ENCODE measurements at places on chromosomes 5 and 9.

GRCh38 chr5:67082941-67083340 is 113.7 kb downstream of the CD180 start:
- no peak for DNase-seq

DNA sequence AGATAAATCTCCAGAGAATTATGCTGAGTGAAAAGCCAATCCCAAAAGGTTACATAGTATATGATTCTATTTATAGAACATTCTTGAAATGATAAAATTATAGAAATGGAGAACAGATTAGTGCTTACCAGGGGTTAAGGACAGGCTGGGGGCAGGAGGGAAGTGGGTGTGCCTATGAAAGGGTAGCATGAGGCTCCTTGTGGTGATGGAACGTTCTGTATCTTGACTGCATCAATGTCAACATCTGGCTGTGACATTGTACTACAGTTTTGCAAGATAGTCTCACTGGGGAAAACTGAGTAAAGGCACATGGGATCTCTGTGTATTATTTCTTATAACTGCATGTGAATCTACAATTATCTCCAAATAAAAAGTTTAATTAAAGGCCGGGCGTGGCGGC is 22.3 kb downstream of the ORM2 start:
- DNase-seq = no peak

GRCh38 chr5:135322271-135322670 is 76.8 kb downstream of the MACROH2A1 start:
- no peak for DNase-seq

GRCh38 chr5:172700365-172701290 is 59.6 kb downstream of the NEURL1B start:
- no peak for DNase-seq

GRCh38 chr9:27963836-27964235 is 390.6 kb upstream of the C9orf72 start:
- DNase-seq = no peak

- DNase-seq = no peak
Measured at GRCh38 chr9:128049843-128050242, 17.3 kb downstream of the NAIF1 start.

- DNase-seq = no peak
Measured at GRCh38 chr5:57776035-57776434, 293.4 kb upstream of the ACTBL2 start.

DNA sequence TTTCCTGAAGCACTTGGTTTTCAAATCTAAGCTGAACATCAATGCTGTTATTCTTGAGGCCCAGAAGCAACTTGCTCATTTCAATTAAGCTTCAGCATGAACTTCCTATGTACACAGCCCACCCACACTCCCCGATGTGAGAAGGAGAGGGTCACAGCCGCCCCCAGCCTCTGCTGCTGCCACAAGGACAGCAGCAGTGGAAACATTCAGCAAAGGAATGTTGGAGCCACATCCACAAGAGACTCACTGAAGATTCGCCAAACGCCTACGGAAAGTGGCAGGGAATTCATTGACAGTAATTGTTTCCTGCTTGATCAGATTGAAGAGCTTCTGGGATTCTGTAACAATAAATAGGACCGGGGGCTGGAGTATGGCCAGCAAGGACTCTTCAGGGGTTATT is 2.9 kb downstream of the TGFBI start:
- DNase-seq = no peak

DNA sequence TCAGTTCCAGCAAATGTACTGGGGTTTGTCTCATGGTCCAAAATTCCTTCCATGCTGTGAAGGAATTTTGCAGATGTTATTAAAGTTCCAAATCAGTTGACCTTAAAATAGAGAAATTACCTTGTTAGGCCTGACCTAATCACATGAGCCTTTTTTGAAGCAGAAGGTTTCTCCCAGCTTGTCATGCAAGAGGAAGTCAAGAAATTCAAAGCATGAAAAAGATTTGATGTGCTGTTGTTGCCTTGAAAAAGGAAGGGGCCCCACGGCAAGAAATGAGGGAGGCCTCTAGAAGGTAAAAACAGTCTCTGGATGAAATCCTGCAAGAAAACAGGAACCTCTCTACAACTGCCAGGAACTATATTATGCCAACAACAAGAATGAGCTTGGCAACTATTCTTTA is 24.2 kb upstream of the HAPLN1 start:
- DNase-seq = no peak

- no peak for DNase-seq
Measured at GRCh38 chr9:87503430-87503829, 5.8 kb downstream of the DAPK1 start.

DNA sequence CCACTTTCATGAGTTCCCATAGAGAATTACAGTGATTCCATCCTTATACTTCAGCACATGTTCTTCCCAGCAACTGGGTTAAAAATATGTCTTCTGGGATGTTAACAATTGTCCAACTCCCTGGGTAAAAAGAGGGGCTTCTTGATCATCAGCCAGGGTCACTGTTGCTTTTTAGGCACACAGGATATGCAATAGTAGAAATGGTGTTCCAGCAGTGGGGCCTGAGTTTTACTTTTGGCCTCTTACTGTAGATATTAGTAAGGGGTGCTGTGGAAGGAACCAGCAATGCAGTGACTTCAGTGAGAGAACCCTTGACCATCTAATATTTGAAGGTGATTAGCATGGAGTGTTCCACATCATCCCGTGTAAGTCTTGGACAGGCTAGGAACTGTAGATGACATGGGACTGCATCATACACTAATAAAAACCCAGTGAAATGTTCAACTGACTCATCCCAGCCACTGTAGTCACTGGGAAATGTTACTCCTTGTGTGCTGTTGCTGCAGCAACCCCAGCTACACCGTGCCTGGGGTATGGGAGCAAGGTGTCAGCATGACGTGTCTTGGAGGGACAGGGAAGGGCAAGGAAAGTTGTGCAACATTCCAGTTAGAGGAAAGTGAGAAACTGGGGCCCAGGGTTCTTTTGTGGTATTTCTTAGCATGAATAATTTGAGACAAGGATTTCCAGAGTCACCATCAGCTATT is 610.9 kb downstream of the RAB3C start:
- DNase-seq = no peak

DNA sequence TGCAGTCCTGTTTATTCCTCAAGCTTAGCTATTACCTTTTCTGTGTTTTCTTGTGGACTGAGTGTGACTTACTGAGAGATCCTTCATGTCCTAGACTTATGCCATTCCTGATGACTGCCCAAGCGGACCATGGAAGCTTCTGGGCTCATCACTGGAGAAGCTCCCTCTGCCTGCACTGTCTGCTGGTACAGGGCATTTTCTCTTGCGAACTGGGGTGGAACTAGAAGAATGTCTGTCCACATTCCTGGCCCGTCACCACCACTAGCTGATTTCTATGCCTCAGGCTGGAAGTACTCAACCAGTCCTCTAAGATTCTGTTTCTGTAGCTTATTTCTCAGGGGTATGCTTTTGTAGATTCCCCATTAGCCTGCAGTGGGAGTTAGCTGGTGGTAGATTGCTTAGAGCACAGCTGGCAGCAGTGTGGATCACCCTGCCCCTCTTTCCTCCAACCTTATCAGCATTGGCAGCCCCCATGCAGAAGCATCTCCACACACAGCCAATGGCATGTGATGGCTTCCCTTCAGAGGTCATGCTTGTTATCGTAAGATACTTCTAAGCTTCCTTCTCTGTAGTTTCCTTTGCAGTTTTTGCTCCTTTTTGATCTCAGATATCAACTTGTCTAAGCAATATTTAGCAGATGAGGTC is 12.4 kb downstream of the SLC36A1 start:
- DNase-seq = no peak

DNA sequence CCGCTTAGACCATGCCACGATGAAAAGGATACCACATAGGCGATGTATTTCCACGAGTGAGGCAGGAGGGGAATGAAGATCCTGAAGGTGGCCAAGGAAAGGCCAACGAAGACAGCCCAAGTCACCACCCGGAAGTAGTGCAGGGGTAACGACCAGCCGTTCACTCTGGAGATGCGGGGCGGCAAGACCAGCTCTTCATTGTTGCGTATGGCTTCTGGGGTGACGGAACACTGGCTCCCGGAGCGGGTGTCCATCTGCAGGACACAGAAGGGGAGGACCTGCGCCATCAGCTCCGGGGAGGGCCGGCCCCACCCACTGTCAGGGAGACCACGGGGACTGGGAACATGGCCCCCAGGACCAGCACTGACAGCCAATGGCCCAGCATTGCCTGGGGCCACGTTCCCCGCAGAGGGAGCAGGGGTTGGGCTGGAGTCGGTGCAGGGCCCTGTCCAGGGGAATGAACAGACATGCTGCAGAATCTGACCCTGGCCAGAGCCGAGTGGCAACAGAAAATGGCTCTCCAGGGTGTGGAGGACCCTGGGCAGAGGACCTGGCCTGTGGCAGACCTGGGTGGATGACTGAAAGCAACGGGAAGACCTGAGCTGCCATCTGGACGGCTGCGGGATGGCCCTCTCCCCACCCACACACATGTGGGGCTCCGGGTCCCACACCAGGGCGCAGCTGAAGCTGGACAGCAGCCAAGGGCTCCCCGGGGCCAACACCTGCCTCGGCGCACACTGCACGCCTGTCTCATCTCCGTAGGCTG is 17.7 kb downstream of the ZDHHC11B start:
- DNase-seq = no peak

- no peak for DNase-seq
Measured at GRCh38 chr9:99172124-99173091, 49.3 kb downstream of the ALG2 start.

DNA sequence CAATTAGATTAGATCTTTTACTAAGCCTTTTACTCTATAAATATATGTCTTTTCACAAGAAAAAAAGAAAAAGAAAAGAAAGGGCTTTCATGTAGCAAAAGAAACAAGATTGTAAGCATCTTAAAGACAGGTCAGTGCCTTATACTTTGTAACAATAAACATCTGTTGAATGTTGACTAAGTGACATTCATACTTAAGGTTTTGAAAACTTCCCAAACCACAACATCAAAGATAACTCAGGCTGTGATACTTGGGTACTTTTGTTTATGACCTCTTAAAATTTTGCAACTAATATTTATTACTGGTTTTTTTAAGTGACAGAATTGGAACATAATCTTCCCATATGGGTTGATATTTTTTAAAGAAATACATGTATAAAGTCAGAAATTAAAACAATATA is 7.4 kb downstream of the GRAMD2B start:
- DNase-seq = no peak

- DNase-seq = no peak
Measured at GRCh38 chr5:166980666-166981065, 1310.8 kb upstream of the WWC1 start.

- no peak for DNase-seq
Measured at GRCh38 chr9:7974335-7974960, 174.9 kb upstream of the DMAC1 start.

DNA sequence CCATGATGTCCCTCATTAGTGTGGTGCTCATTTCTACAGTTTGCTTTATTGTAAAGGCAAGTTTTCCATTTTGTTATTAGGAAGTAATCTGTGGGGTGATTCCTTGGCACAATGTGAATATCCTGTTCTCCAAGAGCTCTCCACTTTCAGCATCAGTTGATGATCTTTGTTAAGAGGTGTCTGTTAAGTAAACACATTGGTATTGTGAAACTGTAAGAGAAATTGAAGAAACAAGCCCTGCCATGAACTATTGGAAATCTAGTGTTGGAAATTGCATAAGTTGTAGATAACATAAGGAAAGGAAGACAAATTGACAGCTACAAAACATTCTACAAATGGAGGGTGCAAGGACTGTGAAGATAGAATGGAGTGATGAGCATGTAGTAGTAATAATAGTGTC is 17.2 kb downstream of the RNF14 start:
- DNase-seq = no peak

DNA sequence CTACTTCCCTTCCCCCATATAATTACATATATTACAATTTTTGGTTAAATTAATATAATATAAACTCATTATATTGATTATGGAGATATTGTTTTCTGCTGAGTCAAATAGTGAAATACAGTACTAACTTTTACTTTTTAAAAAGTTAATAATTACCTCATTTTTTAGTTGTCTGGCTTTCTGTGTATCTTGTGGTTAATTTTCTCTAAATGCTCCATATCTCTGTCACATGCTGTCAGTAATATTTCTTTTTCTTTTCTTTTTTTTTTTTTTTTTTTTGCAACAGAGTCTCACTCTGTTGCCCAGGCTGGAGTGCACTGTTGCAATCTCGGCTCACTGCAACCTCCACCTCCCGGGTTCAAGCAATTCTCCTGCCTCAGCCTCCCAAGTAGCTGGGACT is 23.2 kb downstream of the STX17 start:
- no peak for DNase-seq

GRCh38 chr5:133868946-133869518 is 99.4 kb downstream of the C5orf15 start:
- DNase-seq = peak; percentile 52

DNA sequence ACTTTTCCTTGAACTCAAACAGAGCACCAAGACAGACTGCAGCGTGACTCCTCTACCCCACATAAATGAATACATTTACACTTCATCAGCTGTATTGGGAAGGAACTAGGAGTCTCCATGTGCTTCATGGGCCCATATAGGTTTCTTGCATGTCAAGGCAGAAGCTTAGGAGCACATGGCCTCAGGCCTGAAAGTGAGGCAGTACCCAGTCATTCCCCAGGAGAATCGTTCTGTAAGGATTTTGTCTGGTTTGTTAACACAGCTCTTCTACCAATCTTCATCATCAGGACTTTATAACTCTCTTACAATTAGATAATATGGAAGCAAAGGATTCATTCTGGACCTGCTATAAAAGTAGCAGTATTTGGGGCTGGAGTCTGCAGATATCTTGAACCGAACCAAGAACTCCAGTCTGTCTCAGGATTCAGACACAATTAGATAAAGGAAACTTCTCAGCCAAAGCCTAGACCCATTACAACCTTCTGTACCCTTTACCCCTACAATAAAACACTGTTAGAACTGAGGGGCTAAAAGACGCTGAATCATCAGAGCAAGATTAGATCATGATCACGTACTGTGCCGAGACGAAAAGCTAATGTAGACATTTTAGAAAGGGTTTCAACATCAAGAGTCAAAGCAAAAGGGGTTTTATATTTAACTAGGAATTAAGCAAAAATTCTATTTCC is 385.5 kb upstream of the SLC30A5 start:
- no peak for DNase-seq

GRCh38 chr9:3692606-3693005 is 166.8 kb upstream of the RFX3 start:
- DNase-seq = no peak

DNA sequence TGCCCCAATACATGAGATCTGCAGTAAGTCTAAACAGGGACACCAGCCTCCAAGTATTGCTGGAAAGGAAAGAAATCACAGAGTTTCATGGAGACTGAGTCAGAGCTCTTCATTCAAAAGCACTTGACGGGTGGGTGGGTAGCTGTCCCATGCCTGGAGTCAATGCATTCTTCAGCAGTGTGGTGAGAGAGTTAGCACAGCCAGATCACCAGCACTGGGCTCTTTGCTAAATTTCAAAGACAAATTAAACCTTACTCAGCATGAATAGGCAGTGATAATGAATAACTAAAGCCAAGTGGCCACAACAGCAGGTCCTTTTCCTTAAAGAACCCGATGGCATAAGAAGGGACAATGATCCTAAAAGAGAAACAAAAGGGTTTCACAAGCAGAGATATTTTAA is 192.4 kb downstream of the ACTL7B start:
- no peak for DNase-seq

DNA sequence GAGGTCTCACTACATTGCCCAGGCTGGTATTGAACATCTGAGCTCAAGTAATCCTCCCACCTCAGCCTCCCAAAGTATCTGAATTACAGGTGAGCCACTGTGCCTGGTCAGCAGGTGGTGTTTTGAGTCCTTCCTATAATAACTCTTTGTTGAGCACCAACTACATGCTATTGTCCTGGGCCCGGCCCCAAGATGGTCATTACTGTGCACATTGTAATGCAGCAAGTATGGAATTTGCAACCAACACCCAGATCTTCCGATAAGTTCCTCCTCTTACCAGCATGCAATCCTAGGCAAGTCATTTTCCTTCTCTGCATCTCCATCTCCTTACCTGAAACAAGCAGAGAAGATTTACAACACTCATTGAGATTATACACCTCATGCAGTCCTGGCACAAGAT is 510.3 kb upstream of the KLF4 start:
- DNase-seq = no peak

All from stimulated activated CD4-positive, alpha-beta T cell treated with anti-CD3 and anti-CD28 coated beads, Interleukin-1b, Interleukin-23, amount 100 ng/mL, for 24 hours (primary cell).